Panc1 (cell line): ENCODE measurements at places on chromosomes 11 and 22. TPM values are rescaled to one million over a fixed set of nuclear protein-coding genes. Genes with fewer than 3 reads are reported as not detected.

SIPA1 gene
- 86.9 TPM for total RNA-seq

- DNase-seq: no peak
Measured at GRCh38 chr11:64876229-64876750, 2.1 kb downstream of the EHD1 start.

- DNase-seq: peak; percentile 59
Measured at GRCh38 chr22:22195265-22196017, 49.1 kb upstream of the VPREB1 start.

- DNase-seq: no peak
Measured at GRCh38 chr11:116439361-116439677, 333.5 kb downstream of the BUD13 start.

- no peak for DNase-seq
Measured at GRCh38 chr22:35734517-35734827, 16.8 kb downstream of the APOL5 start.

DNA sequence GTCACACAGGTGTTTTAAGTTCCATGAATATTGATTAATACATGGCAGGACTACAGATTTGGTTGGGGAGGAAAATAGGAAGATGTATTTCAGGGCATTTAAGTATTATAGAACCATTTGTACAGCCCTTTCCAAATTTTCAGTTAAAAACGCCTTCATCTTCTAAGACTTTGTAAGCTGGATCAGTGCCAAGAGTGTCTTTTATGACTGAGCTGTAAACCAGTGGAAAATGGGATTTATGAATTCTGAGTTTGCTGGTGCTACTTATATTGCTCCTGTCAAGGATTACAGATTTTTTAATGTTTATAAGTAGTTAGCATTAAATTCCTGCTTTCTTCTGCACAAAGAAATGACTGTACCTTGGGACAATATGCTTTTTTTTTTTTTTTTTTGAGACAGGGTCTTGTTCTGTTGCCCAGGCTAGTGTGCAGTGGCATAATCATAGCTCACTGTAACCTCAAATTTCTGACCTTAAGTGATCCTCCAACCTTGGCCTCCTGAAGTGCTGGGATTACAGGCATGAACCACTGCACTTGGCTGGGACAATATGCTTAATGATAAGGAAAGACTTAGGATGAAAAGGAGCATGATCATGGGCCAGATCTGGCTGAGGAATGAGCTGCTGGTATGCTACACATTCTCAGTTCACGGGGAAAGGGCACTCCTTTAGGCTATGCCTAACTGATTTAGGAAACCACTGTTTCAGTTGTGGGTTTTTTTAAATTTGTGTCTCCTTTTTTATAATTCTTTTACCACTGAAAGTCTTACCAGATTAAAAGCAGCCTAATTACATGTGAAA is 113.6 kb upstream of the MTNR1B start:
- DNase-seq: no peak

- no peak for DNase-seq
Measured at GRCh38 chr11:43986327-43986726, 43.9 kb downstream of the C11orf96 start.

- DNase-seq: no peak
Measured at GRCh38 chr11:133928628-133929059, 28.1 kb downstream of the IGSF9B start.

DNA sequence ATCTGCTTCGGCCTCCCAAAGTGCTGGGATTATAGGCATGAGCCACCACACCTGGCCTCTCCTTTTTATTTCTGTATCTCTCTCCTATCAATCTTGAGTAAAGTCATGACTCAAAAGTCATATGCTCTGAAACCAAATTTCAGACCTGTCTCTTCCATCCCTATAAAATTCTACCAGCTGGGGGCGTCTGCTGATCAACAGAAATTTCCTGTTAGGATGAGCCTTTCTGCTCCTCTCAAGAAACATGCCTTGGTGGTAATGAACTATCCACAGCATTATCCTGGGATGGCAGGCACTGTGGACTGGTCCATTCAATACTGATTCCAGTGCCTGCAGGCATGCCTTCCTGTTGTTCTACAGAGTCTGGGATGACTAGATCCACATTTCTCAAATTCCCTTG is 472.6 kb downstream of the NELL1 start:
- DNase-seq: no peak

- no peak for DNase-seq
Measured at GRCh38 chr11:11425806-11426205, 72.8 kb upstream of the CSNK2A3 start.

- no peak for DNase-seq
Measured at GRCh38 chr11:128285321-128285720, 302.0 kb downstream of the ETS1 start.
